ENCODE measurements at places on chromosomes 12 and 14.

- no peak for DNase-seq
These were observed 127.3 kb downstream of the NCOR2 start for GRCh38 chr12:124440031-124440626.

- no peak for DNase-seq
These were observed 104.8 kb downstream of the MYF5 start for GRCh38 chr12:80821513-80822000.

DNA sequence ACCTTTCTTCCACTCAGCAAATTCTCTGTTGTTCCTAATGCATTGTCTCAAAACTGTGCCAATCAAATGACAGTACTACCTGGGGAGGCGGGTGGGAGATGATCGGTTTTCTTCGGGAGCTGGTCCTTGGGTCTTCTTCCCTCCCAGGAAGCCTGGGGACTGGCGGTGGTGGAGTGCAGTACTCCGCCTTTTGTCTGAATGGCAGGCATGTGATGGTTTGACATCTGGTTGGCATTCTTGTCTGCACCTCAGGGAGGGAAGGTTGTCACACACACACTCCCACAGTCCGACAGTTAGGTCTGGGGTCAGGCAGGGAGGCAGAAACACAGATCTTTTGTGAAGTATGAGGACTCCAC is 114.8 kb downstream of the SNAPC1 start:
- no peak for DNase-seq

DNA sequence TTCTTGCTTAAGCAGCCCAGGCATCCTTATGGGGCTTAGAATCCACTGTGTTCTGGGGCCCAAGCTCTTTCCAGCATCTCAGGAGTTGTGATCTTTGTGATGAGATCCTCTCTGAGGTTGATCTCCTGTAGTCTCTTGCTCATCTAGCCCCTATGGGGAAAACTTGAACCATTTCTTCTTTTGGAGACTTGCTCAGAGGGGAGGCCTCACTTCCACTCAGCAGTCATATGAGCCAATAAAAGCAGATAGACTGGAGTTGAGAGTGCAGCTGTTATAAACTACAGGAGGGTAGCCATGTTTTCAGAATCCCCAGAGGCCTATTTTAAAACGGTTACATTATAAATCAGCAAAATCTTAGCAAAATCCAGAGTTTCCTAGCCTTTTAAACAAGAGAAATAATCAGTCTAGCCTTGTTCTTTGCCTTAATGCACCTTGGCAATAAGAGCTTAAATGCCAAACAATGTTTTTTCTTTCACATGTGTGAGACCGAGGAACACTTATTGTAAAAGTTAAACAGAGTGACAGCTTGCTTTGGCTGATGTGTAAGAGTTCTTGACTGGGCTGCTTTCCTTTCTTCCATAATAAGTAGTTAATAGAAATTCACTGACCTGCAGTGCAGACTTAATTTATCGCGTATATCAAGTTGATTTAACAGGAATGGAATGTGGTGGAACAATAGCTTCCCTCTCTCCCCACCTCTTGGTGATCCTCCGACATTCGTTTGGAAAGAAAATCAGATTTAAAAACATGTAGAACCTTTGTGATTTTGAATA is 168.3 kb downstream of the NEDD1 start:
- no peak for DNase-seq

DNA sequence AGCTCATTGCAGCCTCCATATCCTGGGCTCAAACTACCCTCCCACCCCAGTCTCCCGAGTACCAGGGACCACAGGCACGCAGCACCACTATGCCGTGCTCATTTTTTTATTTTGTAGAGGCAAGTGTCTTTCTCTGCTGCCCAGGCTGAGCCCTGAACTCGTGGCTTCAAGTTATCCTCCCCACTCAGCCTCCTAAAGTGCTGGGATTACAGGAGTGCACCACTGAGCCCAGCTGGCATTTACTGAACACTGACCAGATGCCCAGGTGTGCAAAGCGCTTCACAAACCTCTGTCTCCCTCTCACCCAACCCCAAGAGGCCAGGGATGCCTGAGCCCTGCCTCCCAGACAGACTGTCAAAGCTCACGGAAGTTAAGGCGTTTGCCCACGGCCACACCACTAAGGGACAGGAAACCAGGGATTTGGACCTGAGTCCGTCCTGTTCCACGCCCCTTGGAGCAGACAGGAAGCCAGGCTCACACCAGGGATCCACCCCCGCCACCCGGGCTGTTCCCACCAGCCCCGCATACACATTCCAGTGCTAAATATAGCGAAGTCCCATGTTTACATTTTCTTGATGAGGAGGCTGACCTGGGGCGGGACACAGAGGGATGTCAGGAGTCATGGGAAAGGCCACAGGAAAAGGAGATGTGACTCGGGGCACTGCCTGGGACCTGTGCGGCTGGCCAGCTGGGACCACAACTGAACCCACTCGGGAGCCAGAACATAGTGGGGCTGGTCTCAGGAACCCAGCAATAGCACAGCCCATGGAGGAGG is 51.2 kb downstream of the TESC start:
- DNase-seq = no peak

DNA sequence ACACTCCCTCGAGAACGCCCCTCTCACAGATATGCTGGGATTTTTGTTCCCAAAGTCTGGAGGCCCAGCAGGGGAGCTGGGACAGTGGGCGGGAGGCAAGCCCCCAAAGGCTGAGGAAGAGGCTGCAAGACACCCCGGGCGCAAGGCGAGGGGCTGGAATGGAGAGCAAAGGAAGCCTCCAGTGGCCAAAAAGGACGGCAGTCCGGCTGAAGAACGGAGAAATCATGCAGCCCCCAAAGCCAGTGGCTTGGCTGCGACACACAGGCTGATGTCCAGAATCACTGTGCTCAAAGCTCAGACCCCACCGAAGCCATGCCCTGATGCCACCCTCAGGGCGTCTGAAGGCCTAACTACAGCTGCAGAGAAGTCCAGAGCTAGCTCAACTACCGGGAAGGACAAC is 10.9 kb downstream of the CLBA1 start:
- DNase-seq = no peak

- DNase-seq = no peak
These were observed 938 bp downstream of the RALGAPA1 start for GRCh38 chr14:35808076-35808637.

DNA sequence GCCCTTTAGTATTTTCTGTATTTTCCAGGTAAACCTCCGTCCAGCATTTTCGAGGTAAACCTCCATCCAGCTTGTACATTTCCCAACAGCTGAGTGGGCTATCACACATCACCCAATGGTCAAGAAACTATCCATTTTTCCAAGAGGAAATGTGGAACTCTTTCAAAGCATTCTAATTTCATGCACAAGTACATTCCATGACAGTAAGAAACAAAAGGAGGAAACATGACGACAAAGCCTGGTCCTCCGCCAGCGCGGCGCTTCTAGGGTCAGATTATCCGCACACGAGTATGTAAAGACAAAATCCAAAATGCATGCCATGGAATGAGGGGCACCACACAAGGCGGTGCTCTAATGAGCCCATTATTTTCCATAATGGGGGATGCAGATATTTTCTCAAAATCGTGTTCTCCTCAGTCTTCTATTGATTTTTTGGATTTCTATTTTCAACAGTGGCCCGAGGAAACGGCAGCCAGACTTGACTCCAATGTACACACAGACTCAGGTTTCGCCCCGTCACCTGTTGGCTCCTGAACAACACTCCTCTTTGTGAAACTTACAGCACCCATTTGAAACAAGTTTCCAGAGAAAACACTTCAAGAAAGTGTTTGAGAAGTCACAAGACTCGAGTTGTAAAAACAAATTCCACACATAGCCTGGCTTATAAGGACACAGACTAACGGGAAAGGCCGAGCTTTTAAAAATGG is 107.4 kb downstream of the PRICKLE1 start:
- no peak for DNase-seq

- DNase-seq = no peak
These were observed 200.0 kb downstream of the FOXG1 start for GRCh38 chr14:28966416-28967233.

- no peak for DNase-seq
These were observed 4.4 kb downstream of the RAN start for GRCh38 chr12:130876297-130876696.

DNA sequence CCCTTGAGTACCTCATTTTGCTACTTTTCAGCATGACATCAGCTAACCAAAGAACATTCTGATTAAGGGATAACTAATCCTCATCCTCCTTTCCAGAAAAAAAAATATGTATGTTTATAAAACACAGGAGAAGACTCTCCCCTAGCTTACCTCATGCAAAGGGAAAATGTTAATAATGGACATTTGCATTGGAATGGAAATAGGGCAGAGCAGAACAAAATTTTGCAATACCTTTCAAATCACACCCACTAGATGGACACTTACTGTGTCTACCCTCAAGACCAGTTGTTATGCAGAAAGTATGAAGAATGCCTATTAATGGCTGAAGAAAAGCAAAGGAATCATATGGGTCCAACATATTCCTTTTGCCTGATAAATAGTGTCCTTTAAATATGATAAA is 8.9 kb upstream of the SLCO1A2 start:
- DNase-seq = no peak

- no peak for DNase-seq
These were observed 49.1 kb downstream of the ATP2A2 start for GRCh38 chr12:110330124-110330523.

- no peak for DNase-seq
These were observed 827 bp downstream of the ALDH2 start for GRCh38 chr12:111767362-111768158.

- DNase-seq = peak; percentile 21
These were observed 50.4 kb downstream of the LRP6 start for GRCh38 chr12:12216349-12217017.

DNA sequence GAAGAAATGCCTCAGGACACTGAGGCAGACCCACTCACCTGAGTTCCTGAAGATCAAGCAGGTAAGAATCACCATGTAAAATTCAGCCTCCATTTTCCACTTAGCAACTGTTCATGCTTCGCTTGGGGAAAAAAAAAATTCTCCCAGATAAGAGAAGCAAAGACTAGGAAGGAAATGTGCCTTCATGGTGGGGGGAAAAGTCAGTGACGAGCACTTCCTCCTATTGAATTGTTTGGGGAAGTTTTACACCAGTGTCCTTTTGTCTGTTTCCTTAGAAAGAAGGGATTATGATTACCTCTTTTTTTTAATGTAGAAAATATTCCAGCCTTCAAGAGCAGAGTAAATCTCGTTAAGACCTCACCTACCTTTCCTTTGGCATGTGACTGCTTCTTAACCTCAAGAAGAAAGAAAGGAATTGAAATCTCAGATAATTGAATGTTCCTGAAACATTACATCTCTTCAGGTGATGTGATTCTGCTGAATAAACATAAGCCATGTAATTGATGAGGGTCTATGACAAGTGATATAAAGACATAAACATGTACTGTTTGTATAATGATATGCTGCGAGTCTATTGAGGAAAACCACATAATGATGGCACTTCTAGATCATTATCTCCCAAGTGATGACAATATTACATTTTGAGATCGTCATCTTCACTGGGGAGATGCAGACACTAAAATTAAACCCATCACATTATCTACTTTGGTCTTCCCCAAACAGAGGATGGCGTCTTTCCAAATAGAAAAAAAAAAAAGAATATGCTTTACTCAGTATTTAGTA is at the start of gene PTPRB:
Gene PTPRB (minus strand): TSS at position 127 of the 783 bp plus-strand sequence. CDS start 34 bp downstream, at position 93.
- DNase-seq = no peak

GRCh38 chr12:62136496-62136895 is 123.7 kb upstream of the USP15 start:
- no peak for DNase-seq

DNA sequence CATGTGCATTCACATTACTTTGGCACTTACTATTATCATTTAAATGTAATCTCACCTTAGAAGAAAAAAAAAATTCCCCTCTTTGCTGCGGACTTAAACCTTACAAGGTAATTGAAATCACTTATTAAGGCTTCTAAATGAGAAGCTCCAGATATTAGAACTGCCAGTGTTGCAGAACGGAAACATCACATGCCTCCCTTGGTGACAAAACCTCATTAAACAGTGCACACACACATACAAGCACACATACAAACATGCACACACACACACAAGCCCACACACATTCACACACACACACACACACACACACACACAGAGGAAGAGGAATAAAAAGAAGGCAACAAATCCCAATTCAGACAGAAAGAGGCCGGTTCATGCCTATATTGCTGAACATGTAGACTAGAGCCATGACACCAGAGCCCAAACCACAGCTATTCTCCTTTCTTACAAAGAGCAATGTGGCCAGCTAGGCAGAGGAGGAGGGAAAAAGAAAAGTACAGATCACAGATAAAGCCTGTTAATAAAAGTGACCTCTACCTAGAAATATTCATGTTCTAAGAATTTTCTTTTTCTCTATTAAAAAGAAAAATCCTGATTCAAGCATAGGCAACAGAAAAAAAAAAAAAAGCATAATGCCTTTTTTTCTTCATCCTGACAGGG is 405.2 kb upstream of the FLRT2 start:
- no peak for DNase-seq

DNA sequence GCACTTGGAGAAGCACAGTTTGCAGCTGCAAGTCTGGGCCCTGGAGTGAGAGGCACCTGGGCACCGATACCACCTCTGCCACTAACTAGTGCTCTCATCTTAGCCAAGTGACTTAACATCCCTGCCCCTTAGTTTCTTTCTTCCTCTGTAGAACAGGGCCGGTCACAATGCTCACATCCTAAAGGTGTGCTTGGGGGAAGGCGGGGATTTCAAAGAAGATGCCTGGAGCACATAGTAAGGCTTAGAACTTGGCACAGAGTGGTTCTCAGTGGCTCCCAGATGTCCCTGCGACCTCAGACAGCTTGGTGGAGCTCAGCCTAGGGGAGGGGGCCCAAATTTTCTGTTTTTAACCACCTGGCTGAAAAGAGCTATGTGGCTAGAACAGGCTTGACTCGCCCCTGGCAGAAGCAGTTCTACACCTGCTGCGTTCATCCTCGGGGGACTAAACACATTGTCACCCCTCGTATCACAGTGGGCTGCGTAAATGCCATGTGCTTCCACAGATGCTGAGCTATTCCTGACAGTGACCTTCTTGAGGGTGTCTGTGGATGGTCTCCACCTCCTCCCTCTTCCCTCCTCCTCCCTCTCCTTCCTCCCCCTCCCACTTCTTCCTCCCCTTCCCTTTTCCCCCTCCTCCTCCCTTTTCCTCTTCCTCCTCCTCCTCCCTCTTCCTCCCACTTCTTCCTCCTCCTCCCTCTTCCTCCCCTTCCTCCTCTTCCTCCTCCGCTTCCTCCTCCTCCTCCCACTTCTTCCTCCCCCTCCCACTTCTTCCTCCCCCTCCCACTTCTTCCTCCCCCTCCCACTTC is 112.1 kb downstream of the PHETA1 start:
- DNase-seq = no peak

DNA sequence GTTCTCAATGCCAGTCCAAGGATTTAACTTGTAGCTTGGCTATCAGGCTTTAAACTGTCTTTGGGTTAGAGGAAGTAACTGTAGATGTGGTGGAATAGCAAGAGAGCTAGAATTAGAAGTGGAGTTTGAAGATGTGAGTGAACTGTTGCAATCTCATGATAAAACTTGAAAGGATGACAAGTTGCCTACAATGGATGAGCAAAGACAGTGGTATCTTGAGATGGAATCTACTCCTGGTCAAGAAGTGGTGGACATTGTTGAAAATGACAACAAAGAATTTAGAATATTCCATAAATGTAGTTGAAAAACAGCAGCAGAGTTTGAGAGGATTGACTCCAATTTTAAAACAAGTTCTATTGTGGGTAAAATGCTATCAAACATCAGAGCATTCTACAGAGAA is 199.0 kb downstream of the DUSP6 start:
- peak; percentile 2 for DNase-seq

GRCh38 chr14:56170028-56170427 is 51.8 kb downstream of the PELI2 start:
- DNase-seq = no peak

Data from bone marrow (tissue), 2 donors.